Activated T-helper 2 cell treated with anti-CD3 and anti-CD28 coated beads, Interferon-gamma antibody, Interleukin-2, Interleukin-4, amounts not matched to agents 10 μg/mL and 5 μg/mL and 100 μg/mL, durations not matched to agents 14 hours and 24 hours and 36 hours (primary cell): ENCODE measurements at places on chromosomes 11 and 22. TPM values are rescaled to one million over a fixed set of nuclear protein-coding genes. Genes with fewer than 3 reads are reported as not detected.

The TTC36 gene
- total RNA-seq, result 0.39 and 0.78 TPM in 2 replicates

- H3K27ac ChIP-seq, result no peak within 1 kb of the TSS
- H3K36me3 ChIP-seq, result no peaks in the 10 kb centered on the region
- H3K27me3 ChIP-seq, result peaks cover 27% of the 10 kb centered on the region
- DNase-seq, result no peak
Measured at GRCh38 chr11:63614136-63614671, at the start of gene PLAAT3. TSS of gene PLAAT3 (minus strand) at chr11:63614433. CDS start at chr11:63614014, 419 bp downstream.

- no peak overlapping the region for H3K4me3 ChIP-seq
- H3K4me1 ChIP-seq, result no peaks in the 10 kb centered on the region
- no peak overlapping the region for H3K27ac ChIP-seq
- H3K27me3 ChIP-seq, result peaks cover 5% of the 10 kb centered on the region
- DNase-seq, result no peak
Measured at GRCh38 chr11:112977755-112978154, 16.5 kb downstream of the NCAM1 start.

The TANGO2 gene
- total RNA-seq, result 27.4 and 30.0 TPM in 2 replicates

GRCh38 chr11:88324562-88325345 lies 12.8 kb downstream of the CTSC start:
- H3K36me3 ChIP-seq, result peaks cover 91% of the 10 kb centered on the region
- DNase-seq, result no peak
- peaks cover 78% of the 10 kb centered on the region for H3K4me1 ChIP-seq
- H3K27me3 ChIP-seq, result no peaks in the 10 kb centered on the region
- H3K27ac ChIP-seq, result peak overlapping the region; percentile 78
- H3K4me3 ChIP-seq, result peak overlapping the region; percentile 59

DNA sequence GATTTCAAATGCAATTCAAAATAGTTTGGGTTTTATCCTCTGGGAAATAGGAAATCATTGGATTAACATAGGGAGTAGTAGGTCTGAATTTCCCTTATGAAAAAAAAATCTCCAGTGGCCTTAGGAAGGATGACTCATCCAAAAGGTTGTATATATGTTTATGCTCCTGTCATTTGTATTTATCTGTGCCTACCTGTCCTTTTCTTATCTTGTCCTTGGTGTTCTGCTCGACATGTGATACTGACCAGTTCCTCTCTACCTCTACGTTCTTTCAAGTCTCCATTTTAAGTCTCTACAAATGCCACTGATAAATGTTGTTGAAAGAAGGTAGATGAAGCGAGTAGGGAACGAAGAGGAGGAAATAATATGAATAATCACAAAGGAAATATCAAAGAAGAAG lies 3.0 kb upstream of the SOX6 start:
- no peaks in the 10 kb centered on the region for H3K4me1 ChIP-seq
- no peak overlapping the region for H3K4me3 ChIP-seq
- no peak for DNase-seq
- no peak overlapping the region for H3K27ac ChIP-seq
- no peaks in the 10 kb centered on the region for H3K36me3 ChIP-seq
- no peaks in the 10 kb centered on the region for H3K27me3 ChIP-seq

DNA sequence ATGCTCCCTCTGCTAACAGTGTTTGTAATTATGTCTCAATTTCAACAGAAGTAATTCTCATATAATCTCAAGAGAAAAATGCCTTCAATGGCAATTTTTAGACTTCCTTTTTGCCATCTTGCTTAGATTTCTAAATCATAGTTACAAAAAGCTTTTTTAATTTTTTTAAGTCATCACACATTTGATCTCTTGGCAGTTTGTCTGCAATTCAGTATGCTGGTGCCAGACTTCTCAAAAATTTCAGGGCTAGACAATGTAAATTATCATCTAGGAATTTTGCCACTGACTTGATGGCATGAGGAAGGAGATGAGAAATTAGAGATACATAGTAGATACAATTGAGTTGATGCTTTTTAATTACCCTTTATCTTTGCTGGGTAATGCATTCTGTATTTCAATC lies 1176.7 kb upstream of the CNTN5 start:
- no peak for DNase-seq
- H3K4me1 ChIP-seq, result no peaks in the 10 kb centered on the region
- H3K27ac ChIP-seq, result no peak overlapping the region
- H3K4me3 ChIP-seq, result no peak overlapping the region
- no peaks in the 10 kb centered on the region for H3K36me3 ChIP-seq

- no peaks in the 10 kb centered on the region for H3K36me3 ChIP-seq
- peaks cover 1% of the 10 kb centered on the region for H3K4me1 ChIP-seq
- peaks cover 3% of the 10 kb centered on the region for H3K27me3 ChIP-seq
- DNase-seq, result peak; percentile 39
Measured at GRCh38 chr11:32374261-32374711, 61.1 kb downstream of the WT1 start.

The TNNI2 gene
- 0.27 TPM in 1 of 2 replicates, not detected in the other for total RNA-seq

- no peak for DNase-seq
- H3K36me3 ChIP-seq, result no peaks in the 10 kb centered on the region
- peaks cover 37% of the 10 kb centered on the region for H3K27me3 ChIP-seq
- no peak overlapping the region for H3K4me3 ChIP-seq
- H3K27ac ChIP-seq, result no peak overlapping the region
Measured at GRCh38 chr11:128879817-128880216, 11.3 kb upstream of the KCNJ5 start.
